ENCODE measurements at places on chromosomes 7 and 10.

DNA sequence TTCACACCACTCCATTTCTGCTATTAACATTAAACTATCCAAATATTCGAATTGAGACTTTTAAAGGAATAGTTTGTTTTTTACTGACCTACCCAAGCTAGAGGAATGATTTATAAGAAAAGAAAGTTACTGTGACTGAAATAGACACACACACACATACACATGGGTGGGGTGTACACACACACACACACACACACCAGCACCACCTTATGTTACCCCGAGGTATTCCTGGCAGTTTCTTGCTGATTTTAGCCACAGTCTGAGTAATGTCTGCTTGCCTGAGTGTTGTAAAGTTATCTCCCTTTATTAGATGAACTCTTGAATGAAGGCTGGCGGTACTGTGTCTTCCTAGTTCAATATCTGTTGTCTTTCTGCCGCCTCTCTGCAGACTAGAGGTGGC lies 91.3 kb upstream of the PRKG1 start:
- no peak for DNase-seq

GRCh38 chr7:40595129-40595528 lies 460.3 kb downstream of the SUGCT start:
- DNase-seq: no peak

GRCh38 chr7:104931181-104931781 lies 82.7 kb upstream of the KMT2E start:
- DNase-seq: no peak

DNA sequence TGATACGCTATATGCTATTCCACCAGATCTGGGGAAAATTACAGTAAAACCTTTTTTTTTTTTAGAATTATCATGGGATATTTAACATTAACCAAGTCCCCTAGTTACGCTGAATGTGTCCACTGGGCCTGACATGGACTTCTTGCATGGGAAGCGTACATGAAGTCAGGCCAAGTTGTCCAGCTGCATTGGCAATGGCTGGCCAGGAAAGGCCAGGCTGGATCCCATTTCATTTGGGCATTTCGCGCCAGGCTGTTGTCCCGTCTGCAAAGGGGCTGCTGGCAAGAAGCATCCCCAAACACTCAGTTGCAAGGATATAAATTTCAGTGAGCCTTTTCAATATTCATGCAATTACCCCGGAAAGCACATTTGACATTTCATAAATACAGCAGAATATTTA lies 933.3 kb downstream of the GRID1 start:
- DNase-seq: no peak

- DNase-seq: peak; percentile 40
These were observed 640 bp downstream of the ANKMY2 start for GRCh38 chr7:16644636-16645592.

GRCh38 chr7:87702326-87702725 lies 74.1 kb downstream of the RUNDC3B start:
- no peak for DNase-seq

DNA sequence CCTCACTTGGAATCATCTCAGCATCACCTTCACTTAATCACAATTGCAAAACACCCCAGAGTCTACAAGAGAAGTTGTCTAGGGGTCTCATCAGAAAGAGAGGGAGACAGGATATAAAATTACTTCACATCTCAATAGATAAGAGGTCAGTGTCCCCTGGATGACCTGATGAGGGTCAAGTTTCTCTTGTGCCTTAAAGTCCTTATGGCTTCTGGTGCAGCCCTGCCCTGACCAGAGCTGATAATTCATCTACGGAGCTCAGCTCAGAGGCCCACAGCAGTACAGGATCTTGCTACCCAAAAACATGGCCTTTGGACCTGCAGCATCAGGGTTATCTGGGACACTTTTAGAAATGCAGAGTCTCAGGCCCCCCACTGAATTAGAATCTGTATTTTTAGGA lies 111.1 kb upstream of the GLI3 start:
- DNase-seq: no peak

DNA sequence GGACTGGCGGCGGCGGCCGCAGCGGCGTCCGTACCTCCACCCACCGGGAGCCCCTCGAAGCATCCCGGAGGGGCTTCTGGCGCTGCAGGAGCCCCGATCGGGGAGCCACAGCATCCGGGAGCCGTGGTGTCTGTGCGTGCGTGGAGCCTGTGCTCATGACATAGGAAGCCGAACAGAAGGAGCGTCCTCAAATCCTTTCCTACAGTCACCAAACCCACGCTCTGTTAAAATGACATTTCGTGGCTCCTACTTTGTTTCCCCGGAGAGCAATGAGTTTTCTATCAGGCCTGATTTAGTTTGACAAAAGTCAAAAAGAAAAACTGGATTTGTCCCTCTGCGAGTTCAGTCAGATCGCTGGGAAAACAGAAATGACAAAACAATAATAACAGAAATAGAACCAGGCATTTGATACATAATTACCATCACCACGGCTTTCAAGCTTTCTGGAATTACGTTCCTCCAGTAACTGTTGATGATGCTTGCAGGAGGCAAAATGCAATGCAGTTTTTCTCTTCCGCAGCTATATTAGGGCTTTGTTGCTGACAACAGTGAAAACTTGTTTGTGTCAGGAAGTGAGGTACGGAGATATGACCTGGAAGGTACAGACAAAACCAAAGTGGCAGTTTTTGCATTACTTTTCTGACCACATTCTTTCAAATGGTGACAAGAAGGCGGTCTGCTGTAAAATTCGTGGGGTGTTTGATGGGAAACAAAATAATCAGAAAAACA lies 219.3 kb upstream of the MKLN1 start:
- DNase-seq: no peak
